Cardiac muscle cell (in vitro differentiated cells and primary cell): ENCODE measurements at places on chromosomes 2 and 18. TPM values are rescaled to one million over a fixed set of nuclear protein-coding genes. Genes with fewer than 3 reads are reported as not detected.

The REG3G gene
- total RNA-seq: not detected in 2 replicates

The STK39 gene
- 32.7 TPM in 2 replicates for total RNA-seq

The CAVIN2 gene
- 0.74 and 1.1 TPM in 2 replicates for total RNA-seq

The ANKRD30B gene
- not detected in 2 replicates for total RNA-seq

The CLIP4 gene
- 6.0 and 7.0 TPM in 2 replicates for total RNA-seq

DNA sequence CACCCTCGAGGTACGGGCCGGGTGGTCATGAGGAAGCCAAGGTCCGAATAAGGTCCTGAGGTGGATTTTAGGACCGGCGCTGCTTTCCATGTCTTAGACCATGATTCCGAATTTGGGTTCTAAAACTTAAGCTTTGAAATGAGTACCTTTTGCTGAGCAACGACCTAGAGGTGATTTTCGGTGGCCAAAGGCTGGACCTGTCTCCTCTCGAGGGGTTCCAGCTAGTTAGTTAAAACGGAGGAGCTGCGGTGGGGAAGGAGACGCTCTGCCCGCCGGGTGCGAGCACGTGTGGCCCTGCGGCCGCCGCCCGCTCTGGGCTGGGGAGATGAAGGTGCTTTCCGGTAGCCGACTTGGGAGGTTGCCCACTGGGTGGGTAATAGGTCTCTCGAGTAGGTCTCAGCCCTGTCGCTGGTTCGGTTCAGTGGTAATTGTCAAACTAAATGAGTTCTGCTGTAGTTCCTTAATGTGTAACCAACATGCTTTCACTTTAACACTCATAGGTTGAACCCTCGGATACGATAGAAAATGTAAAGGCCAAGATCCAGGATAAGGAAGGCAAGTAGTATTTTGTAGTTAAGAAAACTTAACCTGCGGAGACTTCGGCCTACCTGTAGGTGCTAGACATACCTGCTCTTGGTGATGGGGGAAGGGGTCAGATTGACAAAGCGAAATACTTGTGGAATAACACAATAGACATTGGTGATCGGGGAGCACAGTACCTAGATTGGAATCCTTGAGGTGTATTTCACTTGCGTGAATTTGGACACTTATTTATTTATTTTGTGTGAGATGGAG lies 572 bp downstream of the RPS27A start:
- DNase-seq: peak; percentile 36

DNA sequence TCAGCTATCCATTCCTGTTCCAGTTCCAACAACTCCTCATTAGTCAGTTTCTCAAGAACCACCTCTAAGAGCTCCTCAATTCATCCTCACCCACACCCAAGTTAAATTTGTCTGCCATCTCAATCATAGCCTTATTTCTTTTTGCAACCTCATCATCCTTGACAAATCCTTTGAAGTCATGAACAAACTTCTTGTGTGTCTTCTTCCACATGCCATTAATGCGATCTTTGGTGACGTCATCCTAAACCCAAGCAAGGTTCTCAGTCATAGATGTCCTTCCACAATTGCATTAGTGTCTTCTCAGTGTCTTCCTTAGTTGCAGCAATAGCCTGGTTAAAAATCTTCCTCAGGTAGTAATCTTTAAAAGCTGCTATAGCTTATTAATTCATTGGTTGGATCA lies 71.2 kb upstream of the FSIP2 start:
- no peak for DNase-seq

- DNase-seq: peak; percentile 49
These were observed 58.3 kb downstream of the FBXO36 start for GRCh38 chr2:229980431-229981184.

DNA sequence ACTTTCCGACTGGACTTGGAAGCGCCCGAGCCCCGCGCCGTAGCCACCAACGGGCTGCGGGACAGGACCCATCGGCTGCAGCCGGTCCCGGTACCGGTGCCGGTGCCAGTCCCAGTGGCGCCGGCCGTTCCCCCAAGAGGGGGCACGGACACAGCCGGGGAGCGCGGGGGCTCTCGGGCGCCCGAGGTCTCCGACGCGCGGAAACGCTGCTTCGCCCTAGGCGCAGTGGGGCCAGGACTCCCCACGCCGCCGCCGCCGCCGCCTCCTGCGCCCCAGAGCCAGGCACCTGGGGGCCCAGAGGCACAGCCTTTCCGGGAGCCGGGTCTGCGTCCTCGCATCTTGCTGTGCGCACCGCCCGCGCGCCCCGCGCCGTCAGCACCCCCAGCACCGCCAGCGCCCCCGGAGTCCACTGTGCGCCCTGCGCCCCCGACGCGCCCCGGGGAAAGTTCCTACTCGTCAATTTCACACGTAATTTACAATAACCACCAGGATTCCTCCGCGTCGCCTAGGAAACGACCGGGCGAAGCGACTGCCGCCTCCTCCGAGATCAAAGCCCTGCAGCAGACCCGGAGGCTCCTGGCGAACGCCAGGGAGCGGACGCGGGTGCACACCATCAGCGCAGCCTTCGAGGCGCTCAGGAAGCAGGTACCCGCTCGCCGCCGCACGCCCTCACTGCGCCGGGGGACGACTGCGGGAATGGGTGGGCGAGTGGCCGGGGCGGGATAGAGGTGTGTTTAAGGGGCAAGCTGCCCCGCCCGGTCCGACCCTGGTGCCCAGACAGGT lies 713 bp downstream of the ATOH8 start:
- DNase-seq: peak; percentile 58

DNA sequence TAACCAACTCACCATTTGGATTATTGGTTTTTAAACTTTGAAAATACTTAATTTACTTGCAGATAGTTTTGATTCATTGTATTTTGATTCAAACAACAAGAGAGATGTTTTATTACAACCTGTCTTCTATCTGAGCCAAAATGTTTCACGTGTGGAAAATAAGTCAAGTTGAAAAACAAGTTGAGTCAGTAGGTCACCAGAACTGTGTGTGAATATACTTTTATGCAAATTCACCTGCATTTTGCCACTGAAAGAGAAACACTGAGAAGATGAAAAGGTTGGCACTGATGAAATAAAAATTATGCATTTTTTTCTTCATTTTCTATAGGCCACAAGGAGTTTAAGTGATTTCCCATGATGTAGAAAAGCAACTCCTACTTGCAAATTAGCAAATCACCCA lies 68.3 kb downstream of the ICOS start:
- no peak for DNase-seq

DNA sequence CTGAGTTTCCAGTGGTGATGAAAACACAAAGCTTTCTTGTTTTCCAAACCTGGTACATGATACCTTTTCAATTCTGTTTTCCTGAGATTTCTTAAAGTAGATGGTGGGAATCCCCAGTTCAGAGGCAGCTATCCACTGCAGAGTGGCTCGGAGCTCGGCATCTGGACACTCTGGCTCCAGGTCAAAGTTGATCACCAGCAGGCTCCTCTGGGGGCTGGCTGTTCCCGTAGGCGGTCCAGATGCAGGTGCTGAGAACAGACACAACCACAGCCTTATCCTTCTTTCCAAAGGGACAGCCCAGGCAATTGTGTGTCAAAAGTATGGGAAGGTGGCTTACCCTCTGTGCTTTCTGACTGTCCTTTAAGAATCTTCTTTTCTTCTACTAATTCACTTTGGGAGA lies 119.5 kb downstream of the DAW1 start:
- no peak for DNase-seq

GRCh38 chr2:54549917-54550518 lies 93.9 kb downstream of the SPTBN1 start:
- no peak for DNase-seq

- DNase-seq: no peak
These were observed 998 bp downstream of the RNF149 start for GRCh38 chr2:101307503-101307902.
